MG63 (cell line): ENCODE measurements at places on chromosomes 1 and 21.

DNA sequence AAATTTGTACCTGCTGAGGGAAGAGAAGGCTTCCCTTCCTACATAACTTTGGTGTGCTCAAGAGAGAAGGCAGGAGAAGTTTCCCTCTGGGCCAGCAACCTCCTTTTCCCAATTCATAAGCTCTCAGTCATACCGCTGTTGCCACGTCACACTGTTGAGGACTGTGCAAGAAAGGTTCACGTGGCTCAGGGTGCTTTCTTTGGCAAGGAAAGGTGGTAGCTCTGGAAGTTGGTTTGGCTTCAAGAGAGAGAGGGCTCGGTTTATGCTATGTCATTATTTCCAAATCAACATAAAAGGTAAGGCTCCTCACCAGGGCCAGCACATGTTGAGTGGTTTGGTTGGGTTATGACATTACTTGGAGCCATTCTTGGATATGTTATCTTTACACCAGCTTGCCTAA is 77.3 kb downstream of the TNFSF18 start:
- peak; percentile 40 for DNase-seq

DNA sequence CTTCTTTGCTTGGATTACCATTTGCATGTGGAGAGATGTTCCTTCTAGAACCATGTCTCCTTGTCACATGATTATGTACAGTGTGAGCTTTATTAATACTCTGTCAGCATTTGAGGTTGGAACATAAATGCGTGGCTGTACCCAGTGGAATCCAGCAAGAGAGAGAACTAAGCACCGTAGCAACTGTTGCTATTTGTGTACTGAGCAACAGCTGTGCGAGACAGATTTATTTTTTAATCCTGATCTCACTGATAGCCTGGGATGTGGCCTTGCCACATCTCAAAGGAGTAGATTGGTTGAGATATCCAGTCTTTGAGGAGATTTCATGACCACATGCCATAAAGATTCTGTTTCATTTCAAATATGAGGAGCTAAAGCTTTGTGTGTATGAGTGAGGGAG is 43.4 kb downstream of the KIF1B start:
- DNase-seq = peak; percentile 8

DNA sequence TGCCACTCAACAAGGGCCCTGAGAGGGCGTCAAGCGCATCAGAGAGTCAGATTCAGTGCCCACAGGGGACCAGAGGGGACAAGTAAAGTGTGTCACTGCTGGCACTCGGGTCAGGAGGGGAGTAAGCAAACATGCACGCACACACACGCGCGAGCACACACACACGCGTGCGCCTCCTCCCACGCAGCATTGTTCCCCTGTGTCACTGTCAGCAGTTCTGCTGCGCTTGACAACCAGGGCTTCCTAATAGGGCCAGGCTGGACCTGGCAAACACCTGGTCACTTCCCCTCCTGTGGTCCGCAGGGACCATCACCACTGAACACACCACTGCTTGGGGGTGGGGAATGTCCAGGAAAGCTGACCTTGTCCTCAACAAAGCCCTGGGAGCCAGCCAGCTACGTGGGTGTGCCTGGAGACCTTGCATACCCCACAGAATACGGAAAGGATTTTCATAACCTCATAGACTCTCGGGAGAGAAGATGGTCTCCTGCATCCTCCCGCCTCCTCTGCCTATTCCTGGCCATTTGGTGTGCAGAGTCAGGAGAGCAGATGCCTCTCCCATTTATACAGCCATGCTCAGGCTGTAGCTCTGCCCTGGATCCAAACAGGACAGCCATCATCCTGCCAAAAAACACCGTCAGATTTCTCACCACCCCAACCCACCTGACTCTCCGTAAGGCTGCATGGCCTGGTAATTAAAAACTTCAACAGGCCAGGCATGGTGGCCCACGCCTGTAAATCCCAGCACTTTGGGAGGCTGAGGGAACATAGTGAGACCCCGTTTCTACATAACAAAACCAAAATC is 73.2 kb downstream of the SSBP3 start:
- no peak for DNase-seq

GRCh38 chr1:239763850-239764249 is 327.8 kb upstream of the FMN2 start:
- DNase-seq = no peak

DNA sequence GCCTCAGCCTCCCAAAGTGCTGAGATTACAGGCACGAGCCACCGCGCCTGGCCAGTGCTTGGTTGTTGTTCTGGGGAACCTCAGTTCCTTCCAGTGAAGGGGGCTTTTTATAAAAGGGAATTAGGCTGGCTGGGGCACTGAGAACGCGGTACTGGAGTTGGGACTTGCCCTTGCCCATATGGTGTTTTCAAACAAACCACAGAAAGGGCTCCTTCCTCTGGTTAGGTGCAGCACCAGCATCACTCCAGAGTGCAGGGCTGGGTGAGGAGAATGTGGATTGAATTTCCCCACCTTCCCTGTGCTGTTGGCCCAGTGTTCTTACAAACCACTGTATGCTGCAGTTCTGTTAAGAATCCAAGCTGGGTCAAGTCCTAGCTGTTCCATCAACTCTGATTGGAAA is 5.3 kb downstream of the MAN1C1 start:
- no peak for DNase-seq

DNA sequence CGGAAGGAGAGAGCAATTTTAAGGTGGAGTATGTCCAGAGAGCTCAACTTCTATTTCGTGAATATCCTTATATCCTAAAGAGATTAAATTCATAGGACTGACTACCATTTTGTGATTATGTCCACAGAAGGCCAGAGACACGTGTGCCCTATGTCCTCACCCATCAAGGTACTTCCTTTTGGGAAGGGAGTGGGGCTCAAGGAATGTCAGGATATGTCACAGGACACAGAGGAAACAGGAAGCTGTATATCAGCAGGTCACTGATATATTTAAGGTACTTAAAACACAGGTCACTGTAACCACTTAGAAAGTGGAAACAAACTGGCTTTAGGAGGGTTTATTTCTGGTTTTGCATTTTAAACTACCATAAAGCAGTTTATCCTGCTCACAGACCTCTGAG is 184.6 kb downstream of the APP start:
- DNase-seq = no peak

GRCh38 chr21:15144026-15144425 is 79.2 kb upstream of the NRIP1 start:
- DNase-seq = peak; percentile 28

DNA sequence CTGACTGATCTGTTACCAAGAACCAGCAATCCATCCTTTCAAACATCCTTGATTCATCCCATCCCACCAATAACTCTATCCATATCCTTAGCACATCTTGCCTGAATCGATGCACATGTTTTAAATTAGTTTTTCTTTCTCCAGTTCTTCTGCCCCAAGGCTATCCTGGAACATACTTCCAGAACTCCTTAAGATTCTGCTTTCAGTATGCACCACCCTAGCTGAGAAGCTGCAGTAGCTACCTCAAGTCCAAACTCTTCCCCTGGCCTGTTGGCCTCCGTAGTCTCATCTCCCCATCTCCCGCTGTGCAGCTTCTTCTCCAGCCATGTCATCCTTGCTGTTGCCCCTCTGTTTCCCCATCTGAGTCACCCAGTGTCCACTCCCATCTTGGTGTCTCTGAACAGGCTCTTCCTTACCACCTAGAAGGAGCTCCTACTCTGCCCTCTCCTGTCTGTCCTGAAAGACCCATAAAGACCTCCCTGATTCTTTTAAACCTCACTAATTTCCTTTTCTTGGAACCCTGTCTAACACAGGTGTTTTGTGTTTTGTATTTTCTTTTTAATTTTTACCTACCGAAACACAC is 108.0 kb downstream of the SGIP1 start:
- DNase-seq = no peak

GRCh38 chr1:200217703-200218102 is 190.2 kb downstream of the NR5A2 start:
- no peak for DNase-seq

GRCh38 chr1:64675718-64676345 is 69.0 kb upstream of the RAVER2 start:
- DNase-seq = no peak

DNA sequence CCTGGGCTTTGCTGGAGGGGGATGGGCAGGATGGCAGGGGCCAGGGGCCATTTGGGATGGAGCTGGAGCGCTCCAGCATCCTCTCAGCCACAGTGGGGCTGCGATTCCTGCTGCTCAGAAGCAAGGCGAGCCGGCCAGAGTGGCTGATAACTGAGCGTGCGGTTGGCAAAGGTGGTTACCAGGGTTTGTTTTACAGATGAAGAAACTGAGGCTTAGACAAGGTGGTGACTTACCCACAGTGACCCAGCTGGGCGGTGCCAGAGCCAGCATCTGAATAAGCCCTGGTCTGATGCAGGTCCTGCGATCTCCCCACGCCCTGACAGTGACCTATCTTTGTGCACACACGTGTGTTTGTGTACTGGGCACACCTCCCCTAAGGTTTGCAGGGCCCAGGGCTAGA is 5.9 kb upstream of the PRXL2B start:
- no peak for DNase-seq

DNA sequence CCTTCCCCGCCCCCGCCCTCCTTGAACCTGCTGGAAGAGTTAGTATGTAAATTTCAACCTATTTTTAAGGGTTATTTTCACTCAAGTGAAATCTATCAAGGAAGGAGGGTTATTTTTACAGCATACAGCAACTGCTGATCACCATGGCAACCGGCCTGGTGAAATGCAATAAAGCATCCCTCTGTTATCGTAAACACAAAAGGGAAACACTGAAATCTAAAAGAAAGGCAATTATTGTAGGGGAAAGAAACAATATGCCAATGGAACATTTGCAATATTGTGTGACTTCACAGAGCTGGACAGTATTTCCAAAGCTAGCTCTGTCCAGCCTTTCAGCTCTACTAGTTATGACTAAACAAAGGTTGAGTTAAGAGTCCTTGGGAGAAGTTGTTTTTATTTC is 588.3 kb upstream of the PBX1 start:
- no peak for DNase-seq

DNA sequence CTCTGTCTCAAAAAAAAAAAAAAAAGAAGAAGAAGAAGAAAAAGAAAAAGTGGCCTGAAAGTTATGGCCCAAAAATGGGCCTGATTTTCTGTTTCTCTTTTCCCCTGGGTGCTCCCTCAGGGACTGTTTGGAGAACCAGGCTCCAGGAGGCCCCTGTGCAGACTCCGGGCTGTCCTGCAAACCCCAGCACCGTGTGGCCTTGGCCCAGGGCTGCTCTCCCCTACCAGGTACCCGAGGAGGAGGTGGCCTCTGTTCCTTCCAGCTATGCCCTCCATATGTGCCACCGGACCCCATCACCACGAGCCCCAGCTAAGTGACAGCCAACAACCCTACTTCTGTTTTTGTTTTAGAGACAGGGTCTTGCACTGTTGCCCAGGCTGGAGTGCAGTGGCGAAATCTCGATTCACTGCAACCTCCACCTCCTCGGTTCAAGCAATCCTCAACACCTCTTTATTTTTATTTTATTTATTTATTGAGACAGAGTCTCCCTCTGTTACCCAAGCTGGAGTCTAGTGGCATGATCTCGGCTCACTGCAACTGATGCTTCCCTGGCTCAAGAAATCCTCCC is 7.5 kb upstream of the FAAP20 start:
- DNase-seq = no peak

- DNase-seq = peak; percentile 22
Measured at GRCh38 chr1:78038071-78038470, 7.7 kb upstream of the GIPC2 start.

- DNase-seq = no peak
Measured at GRCh38 chr1:21774835-21775549, 8.0 kb downstream of the USP48 start.

DNA sequence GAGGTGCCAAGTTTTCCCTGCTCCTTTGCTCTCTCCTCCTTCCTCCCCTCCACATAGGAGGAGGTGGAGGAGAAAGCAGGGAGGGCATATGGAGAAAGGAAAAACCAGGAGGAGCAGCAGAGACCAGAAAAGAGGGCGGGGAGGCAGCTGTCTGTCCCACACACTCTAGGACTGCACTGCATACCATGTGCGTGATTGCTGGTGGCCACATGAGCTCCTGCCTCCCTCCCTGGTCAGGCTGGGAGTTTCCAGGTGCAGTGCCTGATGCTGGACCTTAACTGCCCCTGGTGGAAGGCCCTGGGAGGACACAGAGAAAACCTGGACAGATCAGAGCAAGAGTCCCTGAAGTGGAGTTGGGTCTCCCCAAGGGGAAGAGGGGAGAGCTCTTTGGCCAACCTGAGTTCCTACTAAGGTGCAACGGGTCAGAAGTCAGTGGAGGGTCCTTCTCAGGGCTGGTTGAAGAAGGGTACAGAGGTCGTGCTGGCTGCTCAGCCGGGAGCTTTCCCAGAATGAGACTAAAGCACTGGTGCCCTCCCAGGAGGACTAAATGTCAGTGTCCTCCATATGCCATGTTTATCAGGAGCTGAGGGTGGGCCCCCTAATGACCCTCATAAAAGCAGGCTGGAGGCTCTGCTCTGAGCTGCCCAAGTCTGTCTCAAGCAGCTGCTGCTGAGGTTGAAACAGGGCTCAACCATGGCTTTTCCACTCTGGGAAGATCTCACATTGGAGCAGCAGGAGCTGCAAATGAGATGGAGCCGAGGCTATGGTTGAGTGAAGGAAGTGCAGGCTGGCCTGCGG is 3.5 kb upstream of the LGR6 start:
- DNase-seq = no peak

DNA sequence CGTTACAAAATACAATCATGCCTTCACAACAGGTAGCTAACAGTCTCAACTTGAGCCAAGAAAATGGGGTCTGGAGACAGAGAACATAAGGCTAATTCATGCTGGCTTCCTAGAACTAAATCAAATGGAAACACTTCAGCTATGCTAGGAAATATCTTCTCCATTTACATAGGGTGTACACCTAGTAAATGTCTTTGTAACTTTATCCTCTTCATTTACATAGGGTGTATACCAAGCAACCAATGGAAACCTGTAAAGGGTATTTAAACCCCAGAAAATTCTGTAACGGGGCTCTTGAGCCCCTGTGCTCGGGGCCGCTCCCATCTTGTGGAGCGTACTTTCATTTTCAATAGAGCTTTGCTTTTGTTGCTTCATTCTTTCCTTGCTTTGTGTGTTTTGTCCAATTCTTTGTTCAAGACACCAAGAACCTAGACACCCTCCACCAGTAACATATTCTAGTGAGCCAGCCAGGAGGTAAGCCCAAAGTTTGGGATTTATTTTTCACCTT is 19.5 kb upstream of the CYP4X1 start:
- DNase-seq = no peak

DNA sequence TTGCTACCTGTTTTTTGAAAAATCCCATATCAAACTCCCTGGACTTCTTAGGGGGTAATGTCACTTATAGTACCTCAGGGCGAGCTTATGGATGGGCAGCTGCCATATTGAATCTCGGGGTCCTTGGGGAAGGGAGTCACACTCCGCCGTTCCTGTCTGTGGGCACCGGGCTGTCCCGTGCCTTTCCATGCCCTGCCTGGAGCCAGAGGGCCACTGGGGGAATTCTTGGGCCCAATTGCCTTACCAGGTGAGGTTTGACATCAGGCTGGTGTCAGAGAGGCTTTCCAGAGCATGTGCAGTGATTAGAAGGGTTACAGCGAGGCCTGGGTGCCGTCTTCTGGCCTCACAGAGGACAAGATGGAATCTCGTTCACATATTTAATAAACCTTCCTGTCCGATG is 28.8 kb downstream of the QSOX1 start:
- DNase-seq = no peak
